ENCODE measurements at places on chromosomes 3 and 15.

DNA sequence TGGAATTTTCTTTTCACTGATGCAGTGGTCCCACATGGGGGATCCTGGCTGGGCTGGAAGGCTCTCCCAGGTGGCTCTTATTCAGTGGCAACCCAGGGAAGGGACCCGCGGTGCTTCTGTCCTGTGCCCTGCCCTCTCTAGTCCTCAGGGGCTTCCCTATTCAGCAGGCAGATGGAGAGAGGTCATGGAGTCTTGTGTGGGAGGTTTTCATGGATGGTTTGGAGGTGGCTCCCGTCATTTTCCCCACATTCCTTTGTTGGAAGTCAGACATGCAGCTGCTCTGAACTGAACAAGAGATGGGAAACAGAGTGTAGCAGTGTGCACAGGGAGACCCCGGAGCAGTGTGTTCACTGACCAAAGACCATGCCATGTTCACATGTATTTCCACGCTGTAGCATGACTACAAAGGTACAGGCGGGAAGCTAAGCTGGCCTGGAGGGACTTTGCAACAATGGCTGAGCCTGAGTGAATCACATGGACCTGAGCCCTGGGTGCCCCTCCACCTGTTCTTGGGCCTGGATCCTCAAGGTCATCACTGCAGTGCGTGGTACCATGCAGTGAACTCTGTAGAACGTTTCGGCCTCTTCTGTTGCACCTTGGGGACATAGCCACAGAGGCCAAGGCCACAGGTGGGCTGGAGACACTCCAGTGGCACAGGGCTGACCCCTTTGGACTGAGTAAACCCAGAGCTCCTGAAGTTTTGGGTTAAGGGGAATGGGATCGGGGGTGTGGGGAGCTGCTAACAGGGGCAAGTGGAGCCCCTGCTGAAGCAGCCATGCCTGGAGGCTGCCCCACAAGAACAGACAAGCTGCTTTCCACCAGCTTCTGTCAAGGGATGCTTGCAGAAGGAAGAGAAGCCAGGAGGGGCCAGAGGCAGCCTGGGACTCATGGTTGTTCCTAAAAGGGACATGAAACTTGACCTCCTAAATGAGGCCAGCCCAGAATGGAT, 123.0 kb downstream of the ASB7 start:
- no peak for DNase-seq

GRCh38 chr15:34349769-34350168, 6.7 kb downstream of the NUTM1 start:
- DNase-seq, result no peak

- DNase-seq, result no peak
Measured at GRCh38 chr15:66868918-66869317, 166.9 kb downstream of the SMAD6 start.

GRCh38 chr3:124699686-124700396, 30.4 kb upstream of the UMPS start:
- no peak for DNase-seq

GRCh38 chr15:77986891-77987764, 90.4 kb downstream of the TBC1D2B start:
- DNase-seq, result no peak

DNA sequence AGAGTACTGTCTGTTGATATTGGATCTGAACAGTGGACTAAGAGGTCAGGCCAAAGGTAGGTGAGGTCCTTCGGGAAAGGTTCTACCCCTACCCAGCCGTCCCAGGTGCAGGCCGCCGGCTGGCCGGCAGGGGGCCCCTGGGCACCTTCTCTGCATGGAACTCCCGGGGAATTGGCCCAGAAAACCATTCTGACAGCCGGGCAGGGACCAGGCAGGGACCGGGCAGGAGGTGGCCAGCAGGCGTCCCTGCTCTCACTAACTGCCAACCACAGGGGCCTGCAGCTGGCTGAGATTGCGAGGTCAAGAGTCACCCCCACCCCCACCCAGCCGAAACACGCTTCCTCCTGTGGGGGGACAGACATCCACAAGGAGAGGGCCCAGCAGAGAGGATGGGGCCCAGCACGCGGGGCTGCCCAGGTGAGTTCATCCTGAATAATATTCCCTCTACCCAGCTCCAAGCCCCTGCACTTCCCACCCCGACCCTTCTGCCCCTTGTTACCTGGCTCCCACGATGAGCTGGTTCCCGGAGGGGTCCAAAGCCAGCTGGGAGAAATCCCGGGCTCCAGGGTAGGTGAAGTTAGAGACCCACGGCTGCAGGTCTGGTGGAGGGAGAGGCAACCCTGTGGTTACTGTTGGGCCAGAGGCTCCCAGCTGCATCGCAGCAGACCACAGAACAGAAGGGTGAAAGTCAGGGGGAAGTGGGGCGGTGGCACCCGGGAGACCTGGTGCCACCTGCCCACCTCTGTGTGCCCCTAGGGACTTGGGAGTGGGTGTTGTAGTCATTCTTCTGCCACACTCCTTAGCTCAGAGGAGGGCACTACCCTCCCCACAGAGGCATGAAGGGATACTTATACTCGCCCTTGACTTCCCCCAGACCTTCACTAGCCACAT, 84.4 kb downstream of the SEMA5B start:
- no peak for DNase-seq

GRCh38 chr3:43770426-43771103, 79.8 kb downstream of the ABHD5 start:
- DNase-seq, result no peak

- no peak for DNase-seq
Measured at GRCh38 chr15:40306371-40306770, 1.4 kb downstream of the PLCB2 start.

- no peak for DNase-seq
Measured at GRCh38 chr3:64715211-64715982, 27.6 kb upstream of the ADAMTS9 start.

DNA sequence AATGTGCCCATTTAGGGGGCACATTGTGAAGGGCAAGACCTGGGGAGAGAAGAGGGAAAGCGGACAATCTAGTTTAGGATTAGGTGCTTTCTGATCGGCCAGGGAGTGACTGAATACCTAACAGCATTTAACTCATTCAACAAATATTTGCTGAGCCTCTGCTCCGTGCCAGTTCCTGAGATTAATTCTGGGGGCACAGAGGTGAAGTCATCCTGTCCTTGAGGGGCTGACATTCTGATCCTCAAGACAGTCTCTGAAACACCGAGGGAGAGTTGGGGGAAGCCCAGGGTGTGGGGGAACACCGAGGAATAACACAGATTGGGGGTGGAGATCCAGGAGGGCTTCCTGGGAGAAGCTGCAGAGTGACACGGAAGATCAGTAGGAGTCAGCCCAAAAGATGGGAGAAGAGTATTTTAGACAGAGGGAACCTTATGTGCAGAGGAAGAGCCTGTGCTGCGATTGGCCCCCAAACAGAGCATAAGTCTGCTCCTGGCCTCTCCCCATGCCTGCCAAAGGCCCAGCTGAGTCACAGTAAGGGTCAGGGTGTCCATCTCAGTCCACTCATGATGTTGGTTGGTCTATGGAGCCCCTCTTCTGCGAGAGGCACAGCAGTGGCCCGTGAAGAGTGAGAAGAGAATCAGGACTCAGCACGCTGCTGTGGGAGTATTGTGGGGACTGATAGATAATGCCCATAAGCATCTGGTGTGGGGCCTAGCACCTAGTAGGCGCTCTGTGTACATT, 60.2 kb downstream of the AMOTL2 start:
- no peak for DNase-seq

GRCh38 chr3:188202358-188203138, 48.6 kb downstream of the LPP start:
- no peak for DNase-seq

DNA sequence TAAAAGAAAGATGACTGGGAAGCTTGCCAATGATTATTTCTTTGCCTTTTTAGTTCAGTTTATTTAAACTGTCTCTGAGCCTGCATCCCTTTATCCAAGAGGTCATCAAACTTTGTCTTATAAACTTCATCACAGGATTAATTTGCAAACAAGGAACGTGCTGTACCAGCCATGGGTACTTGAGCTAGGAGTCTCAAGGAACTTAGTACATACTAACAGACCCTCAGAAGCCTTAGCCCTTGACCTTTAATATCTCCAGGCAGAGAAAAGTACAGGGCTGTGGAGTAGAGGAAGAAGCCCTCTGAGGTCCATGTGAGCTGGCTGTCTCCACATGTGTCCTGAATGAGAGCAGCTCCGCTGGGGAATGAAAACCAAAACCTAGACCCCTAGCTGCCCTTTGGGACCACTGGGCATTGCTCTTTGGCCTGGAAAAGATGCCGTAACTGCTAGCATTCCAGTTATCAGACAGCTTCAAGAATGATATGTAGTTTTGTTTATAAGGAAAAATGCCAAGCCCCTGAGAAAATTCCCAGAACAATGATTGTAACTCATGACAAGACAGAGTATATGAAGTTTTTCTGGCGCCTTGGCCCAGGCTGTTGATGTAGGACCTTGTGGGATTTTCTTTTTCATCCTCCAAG, 92.1 kb downstream of the ASB7 start:
- no peak for DNase-seq

GRCh38 chr3:131172502-131173200, 146.0 kb downstream of the NEK11 start:
- no peak for DNase-seq

- DNase-seq, result no peak
Measured at GRCh38 chr3:25151903-25152295, 276.2 kb upstream of the RARB start.

- DNase-seq, result no peak
Measured at GRCh38 chr3:188151438-188151837, 2.5 kb upstream of the LPP start.

- no peak for DNase-seq
Measured at GRCh38 chr3:176780766-176781165, 416.5 kb downstream of the TBL1XR1 start.

DNA sequence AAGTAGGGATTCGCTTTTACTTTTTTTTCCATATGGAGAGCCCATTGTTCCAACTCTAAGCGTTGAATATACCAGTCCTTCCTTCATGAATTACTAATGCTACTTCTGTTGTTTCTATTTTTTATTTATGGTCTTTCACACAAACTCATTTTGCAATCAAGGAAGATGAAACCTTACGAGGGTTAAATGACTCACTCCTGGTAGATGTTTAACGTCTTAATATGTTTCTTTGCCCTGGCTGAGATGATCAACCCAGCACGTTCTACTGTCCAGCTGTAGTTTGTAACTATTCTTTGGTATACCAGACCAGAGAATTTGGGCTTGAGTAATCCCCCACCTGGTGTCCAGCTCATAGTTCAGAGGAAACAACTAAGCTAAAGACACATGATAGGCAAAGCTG, 23.1 kb downstream of the CDCP1 start:
- DNase-seq, result no peak

- DNase-seq, result no peak
Measured at GRCh38 chr3:72505539-72506405, 342.5 kb downstream of the SHQ1 start.

DNA sequence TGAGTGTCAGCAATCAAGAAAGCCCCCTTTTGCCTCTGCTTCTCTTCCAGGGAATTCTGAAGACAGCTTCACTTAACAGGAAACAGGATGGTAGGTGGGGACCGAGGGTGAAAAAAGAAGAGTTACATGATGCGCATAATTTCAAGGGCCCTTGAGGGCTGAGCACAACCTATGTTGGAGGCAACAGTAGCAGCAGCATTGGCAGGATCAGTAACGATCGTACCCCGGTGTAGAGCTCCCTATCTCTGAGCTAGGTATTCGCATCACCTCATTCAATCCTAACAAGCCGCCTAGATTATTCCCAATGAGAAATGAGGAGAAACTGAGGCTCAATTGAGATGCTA, 432 bp upstream of the RAD54L2 start:
- DNase-seq, result no peak

GRCh38 chr15:63736287-63736686, 97.5 kb downstream of the HERC1 start:
- no peak for DNase-seq

DNA sequence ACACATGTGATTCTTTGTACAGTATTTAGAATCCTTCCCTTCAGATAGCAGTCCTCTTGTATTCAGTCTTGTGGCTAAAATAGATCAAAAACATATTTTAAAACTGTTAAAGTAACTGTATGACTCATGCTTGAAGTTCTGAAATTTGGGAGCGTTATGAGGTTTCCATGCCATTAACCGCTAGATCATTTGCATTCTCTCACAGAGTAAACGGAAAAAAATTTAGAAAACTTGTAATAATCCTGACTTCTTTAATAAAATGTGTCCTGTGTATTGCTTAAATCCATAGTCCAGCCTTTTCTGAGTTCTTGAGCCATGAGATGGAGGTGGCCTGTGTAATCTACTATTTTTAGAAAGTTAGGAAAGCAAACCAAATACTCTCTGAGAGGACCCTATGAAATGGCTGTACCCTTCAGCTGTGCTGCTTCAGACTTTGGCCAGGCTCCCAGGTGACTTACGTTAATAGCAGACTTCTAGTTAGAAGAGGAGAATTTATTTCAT, 33.8 kb downstream of the MBNL1 start:
- no peak for DNase-seq

DNA sequence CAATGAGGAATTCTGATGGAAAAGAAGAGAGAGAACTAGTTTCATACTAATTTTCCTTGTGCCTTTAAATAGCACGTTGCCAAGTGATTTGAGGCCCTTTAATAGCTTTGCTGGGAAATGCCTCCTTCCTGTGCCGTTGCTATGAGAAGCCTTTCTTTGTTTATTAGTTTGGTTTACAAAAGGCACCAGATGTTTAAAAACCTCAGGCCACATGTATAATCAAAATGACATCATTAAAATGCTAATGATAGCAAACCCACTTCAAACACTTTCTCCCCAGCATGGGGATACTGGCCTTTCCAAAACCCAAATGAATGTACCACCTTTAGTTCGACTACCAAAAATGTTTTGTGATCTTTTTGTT, 50.0 kb upstream of the TBC1D23 start:
- DNase-seq, result no peak

DNA sequence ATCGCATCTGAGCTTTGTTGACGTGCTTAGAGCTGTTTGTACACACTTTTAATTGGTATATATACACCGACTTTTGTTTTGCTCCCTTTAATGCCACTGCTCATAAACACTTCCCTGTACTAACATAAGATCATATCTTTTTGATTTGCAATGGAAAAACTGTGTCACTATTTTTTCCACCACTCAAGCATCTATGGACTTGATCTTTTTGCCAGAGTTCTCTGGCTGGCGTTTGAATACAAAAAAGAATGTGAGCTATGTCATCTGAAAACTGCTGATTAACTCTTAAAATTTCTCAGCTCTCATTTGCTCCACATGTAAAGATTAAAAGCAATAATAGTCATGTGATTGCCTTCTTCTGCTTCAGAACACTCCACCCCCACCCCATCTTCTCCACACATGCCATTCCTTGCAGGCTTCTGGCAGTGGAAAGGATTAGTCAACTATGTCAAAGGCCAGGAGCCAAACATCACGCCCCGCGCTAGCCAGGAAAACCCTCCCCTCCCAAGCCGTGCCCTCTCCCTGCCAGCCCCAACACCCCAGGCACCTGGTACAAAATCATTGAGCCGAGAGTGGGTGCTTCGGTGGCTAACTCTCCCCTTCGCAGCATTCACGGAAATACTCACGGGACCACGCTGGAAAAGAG, 123.4 kb upstream of the MEF2A start:
- no peak for DNase-seq

GRCh38 chr3:129085165-129085715, 24.7 kb downstream of the GP9 start:
- DNase-seq, result no peak

Data from stimulated activated CD8-positive, alpha-beta memory T cell treated with anti-CD3 and anti-CD28 coated beads, Interleukin-4, amount 100 ng/mL, for 1 hour (primary cell).